ENCODE measurements at places on chromosomes 4 and X. TPM values are rescaled to one million over a fixed set of nuclear protein-coding genes. Genes with fewer than 3 reads are reported as not detected.

- H3K27ac ChIP-seq = no peak overlapping the region
- no peak overlapping the region for H3K4me3 ChIP-seq
- no peak for DNase-seq
- H3K27me3 ChIP-seq = peaks cover 92% of the 10 kb centered on the region
- no peaks in the 10 kb centered on the region for H3K4me1 ChIP-seq
Measured at GRCh38 chr4:41734371-41734770, 14.2 kb downstream of the PHOX2B start.

GRCh38 chr4:163505374-163505773 is 10.9 kb downstream of the TMA16 start:
- no peak overlapping the region for H3K4me3 ChIP-seq
- H3K27ac ChIP-seq = no peak overlapping the region
- DNase-seq = no peak
- H3K36me3 ChIP-seq = peaks cover 12% of the 10 kb centered on the region
- no peaks in the 10 kb centered on the region for H3K27me3 ChIP-seq

DNA sequence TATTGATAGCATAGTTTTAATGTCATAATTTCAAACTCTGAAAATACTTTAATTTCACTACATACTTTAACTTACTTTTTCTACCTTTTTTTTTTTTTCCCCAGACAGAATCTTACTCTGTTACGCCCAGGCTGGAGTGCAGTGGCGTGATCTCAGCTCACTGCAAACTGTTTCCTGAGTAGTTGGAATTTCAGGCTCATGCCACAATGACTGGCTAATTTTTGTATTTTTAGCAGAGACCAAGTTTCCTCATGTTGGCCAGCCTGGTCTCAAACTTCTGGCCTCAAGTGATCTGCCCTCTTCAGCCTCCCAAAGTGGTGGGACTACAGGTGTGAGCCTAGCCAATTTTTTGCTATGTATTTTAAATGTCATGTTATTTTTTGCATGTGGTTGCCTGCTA is 741.6 kb downstream of the TRAM1L1 start:
- no peak for DNase-seq
- no peaks in the 10 kb centered on the region for H3K36me3 ChIP-seq
- no peak overlapping the region for H3K4me3 ChIP-seq
- no peaks in the 10 kb centered on the region for H3K4me1 ChIP-seq
- H3K27ac ChIP-seq = no peak overlapping the region

- H3K4me3 ChIP-seq = no peak overlapping the region
- no peak for DNase-seq
Measured at GRCh38 chr4:132763465-132763864, 385.6 kb upstream of the PCDH10 start.

DNA sequence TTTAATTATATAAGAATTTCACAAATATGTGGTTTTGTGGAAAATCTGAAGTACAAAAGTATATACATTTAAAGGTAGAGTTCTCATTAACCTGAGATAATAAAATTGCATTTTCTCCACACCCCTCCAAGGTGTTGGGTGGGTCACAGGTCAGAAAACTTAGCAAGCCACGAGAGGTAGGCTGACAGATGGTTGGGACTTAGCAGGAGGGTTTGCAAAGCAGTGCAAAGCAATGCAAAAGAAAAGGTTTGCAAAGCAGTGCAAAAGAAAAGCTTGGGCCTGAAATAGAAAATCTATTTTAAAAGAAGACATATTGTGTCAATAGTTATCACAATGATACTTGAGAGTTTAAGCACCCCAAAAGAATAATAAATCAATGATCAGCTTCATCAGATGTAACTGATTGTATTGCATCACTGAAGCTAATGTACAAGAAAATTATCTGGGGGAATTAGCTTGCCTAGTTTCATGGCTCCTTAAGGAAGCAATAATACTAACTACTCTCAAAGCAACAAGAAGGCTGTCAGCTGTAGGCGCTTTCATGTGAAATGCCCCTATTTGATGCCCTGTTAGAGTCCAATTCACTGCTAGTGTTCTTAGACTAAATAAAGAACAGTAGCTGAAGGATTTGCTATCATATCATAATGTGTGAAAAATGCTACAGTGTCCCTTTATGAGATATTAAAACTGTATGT is 319.5 kb downstream of the KCNIP4 start:
- H3K4me1 ChIP-seq = no peaks in the 10 kb centered on the region
- H3K27me3 ChIP-seq = no peaks in the 10 kb centered on the region
- no peaks in the 10 kb centered on the region for H3K36me3 ChIP-seq
- H3K27ac ChIP-seq = no peak overlapping the region
- no peak for DNase-seq

The CENPI gene
- total RNA-seq = 51.3 TPM

GRCh38 chrX:30793075-30793766 is 95.8 kb downstream of the TAB3 start:
- no peak overlapping the region for H3K27ac ChIP-seq
- no peaks in the 10 kb centered on the region for H3K36me3 ChIP-seq
- no peaks in the 10 kb centered on the region for H3K4me1 ChIP-seq

The ITGB1BP2 gene
- total RNA-seq = 0.99 TPM

The PPEF1 gene
- 0.34 TPM for total RNA-seq

DNA sequence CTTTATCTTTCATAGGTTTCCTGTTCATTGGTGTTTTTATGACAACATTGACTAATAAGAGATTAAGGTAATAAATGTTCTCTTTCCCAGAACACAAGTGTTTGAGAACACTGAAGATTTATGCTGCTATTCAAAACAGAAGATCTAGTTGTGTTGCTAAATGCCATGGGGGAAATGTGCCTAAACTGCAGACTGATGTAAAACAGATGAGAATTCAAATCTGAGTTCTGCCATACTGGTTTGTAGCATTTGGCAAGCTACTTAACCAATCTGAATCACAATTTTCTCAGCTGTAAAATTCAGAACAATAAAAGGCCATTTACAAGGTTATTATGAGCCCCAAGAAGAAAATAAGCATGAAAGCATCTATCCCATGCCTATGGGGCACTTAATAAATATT is 2.3 kb downstream of the SLC10A6 start:
- no peak overlapping the region for H3K27ac ChIP-seq
- no peak overlapping the region for H3K4me3 ChIP-seq
- H3K27me3 ChIP-seq = no peaks in the 10 kb centered on the region

DNA sequence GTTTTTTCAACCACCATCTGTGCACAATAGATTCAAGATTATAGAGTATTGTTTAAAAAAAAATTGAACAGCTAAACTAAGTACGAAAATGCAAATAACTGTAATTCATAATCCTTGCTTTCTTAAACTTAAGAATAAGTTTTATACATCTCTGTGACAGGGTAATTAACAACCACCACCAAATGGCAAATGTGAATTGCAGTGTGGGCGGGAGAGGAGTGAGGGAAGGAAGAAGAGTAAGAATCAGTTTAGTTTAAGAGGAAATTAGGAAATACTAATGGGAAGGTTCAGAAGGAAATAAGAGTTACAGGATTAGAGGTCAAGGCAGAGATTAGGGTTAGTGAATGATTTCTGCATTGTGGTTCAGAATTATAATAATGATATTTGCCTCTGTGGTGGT is 430.9 kb downstream of the SPRY1 start:
- H3K4me1 ChIP-seq = peaks cover 12% of the 10 kb centered on the region
- H3K27ac ChIP-seq = no peak overlapping the region
- H3K36me3 ChIP-seq = no peaks in the 10 kb centered on the region

DNA sequence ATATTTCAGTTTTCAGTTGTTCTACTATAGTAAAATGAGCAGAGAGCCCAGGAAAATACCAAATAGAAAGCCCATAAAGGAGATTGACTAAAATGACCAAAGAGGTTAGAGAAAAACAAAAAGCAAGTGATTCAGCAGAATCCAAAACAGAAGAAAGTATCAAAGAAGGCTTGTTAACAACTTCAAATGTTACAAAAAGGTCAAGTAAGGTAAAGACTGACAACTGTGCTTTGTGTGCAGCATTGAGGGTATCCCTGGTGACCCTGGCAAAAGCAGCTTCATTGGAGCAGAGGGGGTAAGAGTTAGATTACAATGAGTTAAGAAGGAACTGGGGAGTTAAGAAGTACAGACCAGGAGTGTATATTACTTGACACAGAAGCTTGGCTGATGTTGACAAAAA is 317.9 kb downstream of the OPHN1 start:
- no peaks in the 10 kb centered on the region for H3K27me3 ChIP-seq
- no peaks in the 10 kb centered on the region for H3K36me3 ChIP-seq
- no peak overlapping the region for H3K4me3 ChIP-seq
- no peak overlapping the region for H3K27ac ChIP-seq
- H3K4me1 ChIP-seq = peaks cover 7% of the 10 kb centered on the region

The CFAP299 gene
- total RNA-seq = not detected

DNA sequence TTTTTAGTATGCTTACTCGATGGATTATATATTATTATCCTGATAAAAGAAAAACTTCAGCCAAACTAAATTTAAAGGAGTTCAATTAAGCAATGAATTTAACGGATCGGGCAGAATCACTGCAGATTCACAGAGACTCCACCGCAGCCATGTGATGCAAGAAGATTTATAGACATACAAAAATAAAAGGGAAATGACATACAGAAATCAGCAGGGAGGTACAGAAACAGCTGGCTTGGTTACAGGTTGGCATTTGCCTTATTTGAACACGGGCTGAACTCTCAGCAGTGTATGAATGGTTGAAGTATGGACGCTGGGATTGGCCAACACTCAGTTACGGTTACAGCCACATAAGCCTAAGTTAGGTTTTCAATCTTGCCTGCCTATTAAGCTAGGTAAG is 35.4 kb upstream of the DHRSX start:
- no peaks in the 10 kb centered on the region for H3K27me3 ChIP-seq
- DNase-seq = no peak
- H3K36me3 ChIP-seq = no peaks in the 10 kb centered on the region
- no peak overlapping the region for H3K4me3 ChIP-seq

The DCLK2 gene
- 7.9 TPM for total RNA-seq

The GPRASP2 gene
- total RNA-seq = 44.0 TPM

DNA sequence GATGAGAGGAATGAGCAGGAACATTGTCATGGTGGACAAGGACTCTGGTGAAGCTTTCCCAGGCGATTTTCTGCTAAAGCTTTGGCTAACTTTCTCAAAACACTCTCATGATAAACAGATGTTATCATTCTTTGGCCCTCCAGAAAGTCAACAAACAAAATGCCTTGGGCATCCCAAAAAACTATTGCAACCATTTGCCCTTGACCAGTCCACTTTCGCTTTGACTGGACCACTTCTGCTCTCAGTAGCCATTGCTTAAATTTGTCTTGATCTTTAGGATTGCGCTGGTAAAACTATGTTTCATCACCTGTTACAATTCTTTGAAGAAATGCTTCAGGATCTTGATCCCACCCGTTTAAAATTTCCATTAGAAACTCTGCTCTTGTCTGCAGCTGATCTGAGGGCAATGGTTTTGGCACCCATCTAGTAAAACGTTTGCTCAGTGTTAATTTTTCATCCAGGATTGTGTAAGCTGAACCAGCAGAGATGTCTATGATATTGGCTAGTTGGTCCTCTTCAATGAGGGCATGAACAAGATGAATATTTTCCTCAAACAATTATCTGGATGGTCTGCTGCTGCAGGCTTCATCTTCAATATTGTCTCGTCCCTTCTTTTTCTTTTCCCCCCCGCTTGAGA is 14.8 kb downstream of the TBC1D1 start:
- no peaks in the 10 kb centered on the region for H3K36me3 ChIP-seq
- no peak overlapping the region for H3K4me3 ChIP-seq
- DNase-seq = no peak
- no peaks in the 10 kb centered on the region for H3K4me1 ChIP-seq
- no peak overlapping the region for H3K27ac ChIP-seq

The FMR1 gene
- 61.1 TPM for total RNA-seq

The HSFX2 gene
- total RNA-seq = 0.77 TPM

GRCh38 chrX:134537179-134537955 is 77.4 kb downstream of the HPRT1 start:
- H3K27ac ChIP-seq = no peak overlapping the region
- H3K27me3 ChIP-seq = no peaks in the 10 kb centered on the region
- no peaks in the 10 kb centered on the region for H3K36me3 ChIP-seq
- no peaks in the 10 kb centered on the region for H3K4me1 ChIP-seq

The MMRN1 gene
- 0.37 TPM for total RNA-seq

DNA sequence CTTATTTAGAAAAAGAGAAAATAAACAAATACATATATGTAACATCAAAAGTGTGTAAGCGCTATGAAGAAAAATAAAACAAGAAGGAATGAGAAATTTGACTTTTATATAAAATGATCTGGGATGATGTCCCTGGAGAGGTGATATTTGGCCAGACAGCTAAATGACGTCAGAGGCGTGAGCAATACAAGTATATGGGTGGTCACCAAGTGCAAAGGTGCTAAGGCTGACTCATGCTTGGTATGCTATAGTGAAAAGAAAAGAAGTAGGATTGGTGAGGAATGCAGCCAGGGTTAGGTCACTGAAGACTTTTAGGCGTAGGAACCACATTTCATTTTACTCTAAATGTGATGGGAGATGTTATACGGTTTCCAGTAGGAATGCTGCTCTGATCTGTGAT is 1049.1 kb upstream of the TENM3 start:
- peaks cover 34% of the 10 kb centered on the region for H3K4me1 ChIP-seq
- H3K27me3 ChIP-seq = no peaks in the 10 kb centered on the region
- no peaks in the 10 kb centered on the region for H3K36me3 ChIP-seq
- no peak overlapping the region for H3K27ac ChIP-seq

DNA sequence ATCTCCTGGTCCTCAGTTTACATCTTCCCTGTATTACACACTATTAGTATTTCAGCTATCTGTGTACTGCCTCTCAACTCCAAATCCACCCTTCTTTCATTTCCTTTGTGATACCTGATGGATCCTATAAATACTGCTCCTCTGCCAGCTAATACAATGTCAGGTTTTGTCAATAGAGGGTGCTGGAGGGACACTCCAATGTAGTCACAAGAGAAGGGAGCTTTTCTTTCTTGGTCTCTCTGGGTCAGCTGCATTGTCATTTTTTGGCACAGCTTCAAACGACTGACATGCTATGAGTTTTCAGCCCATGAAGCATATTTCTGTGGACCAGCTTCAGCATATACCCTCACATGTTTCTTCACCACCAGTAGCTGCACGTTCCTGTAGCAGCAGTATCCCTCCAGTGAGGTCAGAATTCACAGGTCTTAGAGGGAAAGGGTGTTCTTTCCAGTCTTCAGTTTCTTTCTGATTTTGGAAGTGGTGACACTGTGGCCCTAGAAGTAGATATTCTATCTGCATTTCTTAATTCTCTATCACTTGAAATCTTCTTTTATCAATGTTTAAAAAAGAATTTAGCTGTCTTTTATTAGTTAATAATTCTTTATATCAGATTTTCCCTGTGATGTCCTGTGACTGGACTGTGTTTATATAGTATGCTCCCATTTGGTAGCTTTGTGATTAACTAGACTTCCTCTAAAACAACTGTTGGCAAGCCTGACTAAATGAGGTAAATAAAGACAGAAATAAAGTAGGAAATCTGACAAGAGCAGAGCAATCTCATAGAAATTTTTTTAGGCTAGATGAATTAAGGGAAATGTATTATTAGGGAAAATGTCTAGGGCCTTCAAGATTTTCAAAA is 60.6 kb downstream of the GABRA2 start:
- H3K27me3 ChIP-seq = no peaks in the 10 kb centered on the region
- peak; percentile 78 for DNase-seq
- no peak overlapping the region for H3K27ac ChIP-seq
- no peaks in the 10 kb centered on the region for H3K4me1 ChIP-seq
- no peak overlapping the region for H3K4me3 ChIP-seq
- H3K36me3 ChIP-seq = no peaks in the 10 kb centered on the region

All from neural progenitor cell (in vitro differentiated cells).